Head of caudate nucleus (tissue), 42 donors: ENCODE measurements at places on chromosomes 6 and 20.

DNA sequence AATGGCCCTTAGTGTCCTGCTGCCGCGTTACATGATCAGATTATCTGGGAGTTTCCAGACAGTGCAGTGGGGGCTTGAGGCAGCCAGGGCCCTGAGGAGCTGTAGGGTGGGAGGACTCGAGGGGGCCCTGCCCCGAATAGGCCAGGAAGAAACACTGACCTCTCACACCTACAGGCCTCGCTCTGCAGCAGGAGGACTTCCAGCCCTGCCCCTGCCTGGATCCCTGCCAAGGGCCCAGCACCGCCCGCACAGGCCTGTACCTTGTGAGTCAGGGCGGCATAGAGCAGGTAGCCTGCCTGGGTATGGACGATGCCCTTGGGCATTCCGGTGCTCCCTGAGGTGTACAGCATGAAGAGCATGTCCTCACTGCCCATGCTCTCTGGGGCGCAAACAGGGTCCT is 30.1 kb upstream of the APMAP start:
- no peak for DNase-seq

DNA sequence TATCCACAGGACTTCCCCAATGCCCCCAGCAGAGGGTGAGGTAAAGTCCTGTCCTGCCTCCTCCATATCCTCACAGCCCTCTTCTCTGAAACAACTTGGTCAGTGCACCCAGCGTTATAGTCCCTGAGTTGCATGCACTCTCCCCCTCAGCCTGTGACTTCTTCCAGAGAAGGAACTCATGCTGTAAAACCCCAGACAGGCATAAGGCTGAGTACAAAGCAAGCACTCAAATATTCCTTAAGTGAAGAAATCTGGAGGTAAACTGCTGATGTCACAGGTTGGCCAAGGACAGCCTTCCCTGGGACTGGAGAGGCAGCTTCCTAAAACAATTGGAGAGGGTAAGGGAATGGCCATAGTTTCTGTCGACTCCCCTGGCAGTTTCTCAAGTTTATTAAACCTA is 12.9 kb upstream of the SRPK1 start:
- no peak for DNase-seq

DNA sequence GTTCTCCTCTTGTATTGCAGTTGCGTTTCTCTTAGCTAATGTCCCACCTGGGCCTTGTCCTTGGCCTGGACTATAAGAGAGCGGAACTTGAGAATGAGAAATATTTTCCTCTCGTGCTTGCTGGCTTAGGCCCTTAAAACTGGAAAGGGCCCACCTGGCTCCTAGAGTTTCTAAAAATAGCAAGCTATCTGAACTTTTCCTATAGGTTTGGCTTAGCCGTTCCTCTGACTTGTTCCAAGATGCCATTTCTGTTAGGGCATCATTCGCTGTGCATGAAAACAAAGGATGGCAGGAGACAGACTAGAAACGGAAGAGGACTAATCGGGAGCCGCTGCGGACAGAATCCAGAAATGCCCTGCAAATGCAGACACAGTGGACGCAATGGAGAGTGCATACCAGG is 4.5 kb downstream of the RIPOR3 start:
- no peak for DNase-seq

- DNase-seq, result no peak
Measured at GRCh38 chr6:138099832-138100231, 7.4 kb downstream of the PERP start.

- DNase-seq, result no peak
Measured at GRCh38 chr6:169859978-169860703, 108.7 kb downstream of the ERMARD start.

DNA sequence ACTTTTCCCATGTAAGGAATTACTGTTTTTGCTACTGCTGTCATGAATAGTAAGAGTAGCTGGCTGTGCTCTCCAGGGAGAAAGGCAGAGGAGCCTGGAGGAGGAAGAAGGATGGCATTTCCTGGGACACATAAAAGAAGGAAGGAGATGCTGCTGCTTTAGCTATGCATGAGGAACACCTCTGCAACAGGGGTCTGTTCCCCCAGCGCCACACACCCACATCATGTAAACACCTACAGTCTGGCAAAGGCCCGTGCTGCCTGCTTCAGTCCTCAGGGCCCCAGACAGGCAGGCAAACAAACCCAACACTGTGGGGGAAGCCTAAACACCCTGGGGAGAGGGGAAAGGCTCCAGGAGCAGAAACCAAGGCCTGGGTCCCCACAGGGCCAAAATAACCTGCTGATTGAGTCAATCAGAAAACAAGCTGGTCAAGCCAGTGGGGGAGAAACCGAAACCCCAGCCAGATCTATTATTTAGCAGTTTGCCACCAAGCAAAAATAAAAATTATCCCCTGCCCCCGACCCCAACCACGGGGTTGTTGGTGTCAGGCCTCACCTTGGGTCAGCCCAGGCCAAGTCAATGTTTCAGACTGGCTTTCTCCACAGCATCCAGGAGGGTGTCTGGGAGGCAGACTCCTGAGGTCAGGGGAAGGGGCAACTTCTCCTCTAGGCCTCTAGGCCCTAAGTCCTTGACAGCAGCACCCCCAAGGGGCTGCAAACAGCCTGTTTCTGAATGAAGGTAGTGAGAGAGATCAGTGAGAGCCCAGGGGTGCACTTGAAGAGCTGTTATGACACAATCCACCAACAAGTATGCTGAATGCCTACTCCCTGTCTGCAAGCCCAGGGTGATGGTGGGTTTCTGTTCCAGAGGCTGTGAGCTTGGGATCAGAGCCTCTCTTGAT is 34.6 kb upstream of the SCUBE3 start:
- no peak for DNase-seq

- no peak for DNase-seq
Measured at GRCh38 chr20:17896771-17897369, 71.7 kb downstream of the SNX5 start.

- no peak for DNase-seq
Measured at GRCh38 chr20:2729251-2729713, 36.7 kb downstream of the EBF4 start.

- no peak for DNase-seq
Measured at GRCh38 chr20:35523298-35523888, 6.1 kb downstream of the C20orf173 start.

GRCh38 chr6:87199787-87200186 is 44.4 kb downstream of the ZNF292 start:
- DNase-seq, result no peak

DNA sequence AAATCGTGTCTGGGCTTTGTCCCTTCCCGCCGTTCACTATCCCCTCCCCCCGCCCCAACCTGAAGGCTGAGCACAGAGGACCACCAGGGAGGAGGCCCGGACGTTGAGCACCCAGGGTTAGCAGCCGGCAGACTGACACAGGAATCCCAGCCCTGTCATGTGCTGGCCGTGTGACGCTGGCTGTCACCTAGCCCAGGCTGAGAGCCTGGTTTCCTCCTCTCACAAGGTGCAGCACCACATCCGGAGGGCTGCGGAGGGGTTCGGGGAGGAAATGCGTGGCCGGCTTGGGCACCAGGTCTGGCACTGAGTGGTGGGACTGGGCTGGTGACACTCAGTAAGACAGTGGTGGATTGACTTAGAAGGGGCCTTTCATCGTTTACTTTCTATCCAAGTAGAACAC is 4.6 kb upstream of the LSM14B start:
- DNase-seq, result no peak

DNA sequence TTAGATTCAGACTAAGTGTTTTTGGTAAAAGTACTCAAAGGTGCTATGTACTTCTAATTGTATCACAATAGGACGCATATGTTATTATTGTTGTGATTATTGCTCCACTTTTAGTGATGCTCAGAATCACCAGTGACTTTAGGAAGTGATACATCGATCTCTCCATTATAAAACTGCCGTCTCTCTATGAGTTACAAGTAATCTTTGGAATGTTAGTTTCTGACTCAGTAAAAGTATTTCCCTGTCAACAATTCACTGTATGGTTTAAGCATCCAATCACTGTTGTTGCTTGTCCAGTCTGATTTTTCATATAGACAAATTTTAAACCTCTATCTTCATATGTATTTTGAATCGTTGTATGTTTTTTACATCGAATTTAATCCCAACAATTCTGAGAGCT is 9.4 kb downstream of the DCBLD1 start:
- no peak for DNase-seq

- no peak for DNase-seq
Measured at GRCh38 chr6:148244217-148244935, 98.3 kb upstream of the SASH1 start.

DNA sequence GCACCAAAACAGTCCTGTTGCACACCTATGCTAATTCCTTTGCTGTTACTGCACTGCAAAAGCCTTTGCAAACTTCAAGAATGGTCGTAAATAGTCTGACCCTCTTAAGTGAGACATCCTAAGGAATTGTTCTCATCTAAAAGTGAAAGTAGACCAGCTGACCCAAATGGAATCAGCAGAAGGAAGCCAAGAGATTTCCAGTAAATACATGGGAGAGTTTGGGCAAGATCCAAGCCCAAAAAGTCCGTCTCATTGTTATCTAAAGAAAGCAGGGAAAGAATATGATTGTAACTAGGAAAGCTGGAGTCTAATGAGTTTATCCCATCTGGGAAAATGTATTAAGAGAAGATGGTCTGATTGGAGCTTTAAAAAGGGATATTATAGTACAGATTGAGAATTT is 43.0 kb upstream of the HIVEP1 start:
- DNase-seq, result no peak

- DNase-seq, result no peak
Measured at GRCh38 chr6:170294298-170294730, 3.4 kb upstream of the DLL1 start.

DNA sequence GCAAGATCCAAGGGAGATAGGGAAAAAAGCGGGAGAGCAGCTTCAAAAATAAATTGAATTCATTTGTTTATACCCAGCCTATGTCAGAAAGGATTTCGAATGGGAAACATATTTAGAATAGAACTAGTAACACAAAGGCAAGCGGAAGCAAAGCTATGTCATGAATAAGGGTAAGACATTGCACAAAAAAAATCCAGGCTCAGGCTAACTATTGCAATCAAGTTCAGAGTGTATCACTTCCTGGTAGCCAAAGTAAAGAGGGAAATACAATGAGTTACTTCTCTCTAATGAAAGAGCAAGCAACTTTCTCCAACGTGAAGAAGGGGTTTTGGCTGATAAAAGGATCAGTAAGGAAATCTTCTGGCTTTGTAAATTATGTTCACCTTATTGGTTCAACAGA is 212.8 kb downstream of the ZMYND8 start:
- no peak for DNase-seq

DNA sequence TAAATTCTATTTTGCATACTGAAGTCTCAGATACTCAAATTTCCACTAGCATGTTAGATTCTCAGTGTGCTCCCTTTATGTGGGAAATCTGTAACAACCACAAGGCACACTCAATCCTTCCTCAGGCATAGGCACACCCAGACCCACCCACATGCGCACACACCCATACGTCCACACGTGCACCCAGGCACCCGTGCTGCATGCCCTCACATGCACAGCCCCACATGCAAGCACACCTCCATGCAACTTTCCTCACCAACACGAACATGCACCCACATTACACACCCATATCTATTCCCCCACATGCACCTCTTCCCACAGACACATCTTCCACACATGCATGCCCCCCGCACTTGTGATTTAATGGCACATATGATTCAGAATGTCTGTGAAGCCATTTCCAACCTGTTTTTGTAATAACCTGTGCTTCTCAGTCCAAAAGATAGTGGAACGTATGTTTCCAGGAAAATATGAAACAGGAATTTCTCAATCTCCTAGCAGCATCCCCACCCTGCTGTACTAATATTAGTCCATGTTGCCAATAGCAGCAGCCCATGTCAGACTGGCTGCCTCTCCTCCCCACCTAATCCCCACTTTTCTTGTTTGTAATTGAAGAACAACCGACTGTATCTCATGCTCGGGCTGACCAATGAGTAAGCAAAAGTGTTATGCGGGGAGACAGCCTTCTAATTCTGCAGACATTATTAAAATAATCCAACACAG is 11.3 kb upstream of the CYP24A1 start:
- no peak for DNase-seq

DNA sequence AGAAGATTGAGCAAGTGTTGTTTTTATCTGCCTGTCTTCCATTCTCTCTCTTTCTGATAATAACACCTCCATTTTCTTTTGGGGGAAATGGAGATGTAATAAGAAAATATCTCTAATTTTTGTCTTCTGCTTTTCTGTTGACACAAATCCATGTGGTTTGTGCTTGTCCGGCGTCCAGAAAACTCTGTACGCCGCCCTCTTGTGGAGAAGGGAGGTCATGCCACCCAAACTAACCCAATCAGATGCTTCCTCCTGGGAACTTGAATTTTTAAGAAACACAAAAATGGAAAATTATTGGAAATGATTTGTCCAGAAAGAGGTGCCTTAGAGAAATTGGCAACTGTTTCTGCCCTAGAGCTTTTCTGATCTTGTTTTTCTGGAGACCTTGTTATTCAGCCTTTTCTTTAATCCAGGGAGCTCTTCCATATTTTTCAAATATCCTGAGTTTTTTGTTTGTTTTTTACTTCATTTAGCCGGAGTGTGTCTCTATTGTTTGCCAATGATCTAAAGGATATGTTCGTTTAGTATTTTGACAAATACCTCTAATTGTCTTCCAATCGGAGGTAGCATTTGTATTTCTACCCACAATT is 17.8 kb upstream of the FNDC1 start:
- DNase-seq, result peak; percentile 43

GRCh38 chr6:14542670-14543366 is 425.2 kb downstream of the CD83 start:
- DNase-seq, result peak; percentile 73

DNA sequence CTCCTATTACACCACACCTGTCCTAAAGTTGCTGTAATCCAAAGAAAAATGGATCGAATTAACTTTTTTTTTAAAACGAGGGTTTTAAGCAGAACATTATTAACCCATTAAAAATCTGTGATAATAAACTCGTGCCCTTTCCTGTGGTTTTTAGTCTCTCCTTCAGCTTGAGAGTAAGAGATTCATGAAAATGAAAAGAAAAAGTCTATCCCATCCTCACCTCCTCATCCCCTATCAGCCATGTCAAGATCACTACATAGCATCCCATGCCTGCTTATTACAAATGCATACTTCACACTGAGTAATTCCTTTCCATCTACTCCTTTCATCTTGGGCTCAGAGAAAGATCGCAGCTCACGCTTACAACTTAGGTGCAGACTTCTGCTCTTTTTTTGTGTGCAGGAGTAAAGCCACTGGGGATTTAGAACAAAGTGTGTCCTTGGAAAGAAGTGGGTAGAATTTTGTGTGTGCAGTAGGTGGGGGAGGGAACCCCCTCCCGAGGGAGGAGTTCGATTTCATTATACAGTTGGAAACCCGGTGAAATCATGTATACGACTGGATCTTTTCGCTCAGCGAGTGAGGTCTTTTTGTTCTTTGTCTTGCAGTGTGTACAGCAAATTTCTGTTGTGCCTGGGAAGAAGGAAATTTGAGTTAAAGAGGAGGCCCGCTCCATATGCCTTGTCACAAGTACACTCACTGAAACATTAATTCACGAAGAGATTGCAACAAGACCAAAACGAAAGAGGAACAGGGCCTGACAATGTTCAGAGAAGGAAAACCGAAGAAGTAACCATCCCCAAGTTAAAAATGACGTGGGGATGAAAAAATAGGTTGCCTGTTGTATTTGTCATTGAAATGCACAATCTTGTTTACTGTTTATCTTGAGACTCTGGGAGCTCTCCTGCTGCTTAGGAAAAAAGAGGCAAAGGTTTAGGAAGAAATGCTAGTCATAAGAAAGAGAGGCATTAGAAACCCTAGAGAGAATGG is 146.5 kb upstream of the ZNF217 start:
- no peak for DNase-seq

GRCh38 chr6:31559958-31560696 is 12.0 kb upstream of the LTA start:
- DNase-seq, result no peak
